ENCODE measurements at places on chromosomes 7 and 10.

DNA sequence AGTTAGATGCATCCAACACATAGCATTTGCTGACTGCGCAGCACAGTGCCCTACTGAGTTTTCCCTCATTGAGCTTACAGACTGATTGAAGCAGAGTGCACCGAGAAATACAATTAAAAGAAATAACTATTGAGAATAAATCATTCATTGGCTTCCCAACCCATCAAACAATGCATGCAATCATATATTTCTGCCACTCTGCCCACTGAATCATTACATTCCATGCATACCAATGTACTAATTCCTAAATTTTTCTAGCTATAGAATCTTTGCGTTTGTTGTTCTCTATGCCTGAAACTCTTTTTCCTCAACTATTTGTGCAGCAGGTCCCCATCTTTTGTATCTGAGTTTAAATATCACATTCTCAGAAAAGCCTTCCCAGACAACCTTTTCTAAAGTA is 783.8 kb downstream of the SORCS1 start:
- no peak for DNase-seq

- DNase-seq, result no peak
Measured at GRCh38 chr7:84025332-84025927, 169.2 kb downstream of the SEMA3A start.

DNA sequence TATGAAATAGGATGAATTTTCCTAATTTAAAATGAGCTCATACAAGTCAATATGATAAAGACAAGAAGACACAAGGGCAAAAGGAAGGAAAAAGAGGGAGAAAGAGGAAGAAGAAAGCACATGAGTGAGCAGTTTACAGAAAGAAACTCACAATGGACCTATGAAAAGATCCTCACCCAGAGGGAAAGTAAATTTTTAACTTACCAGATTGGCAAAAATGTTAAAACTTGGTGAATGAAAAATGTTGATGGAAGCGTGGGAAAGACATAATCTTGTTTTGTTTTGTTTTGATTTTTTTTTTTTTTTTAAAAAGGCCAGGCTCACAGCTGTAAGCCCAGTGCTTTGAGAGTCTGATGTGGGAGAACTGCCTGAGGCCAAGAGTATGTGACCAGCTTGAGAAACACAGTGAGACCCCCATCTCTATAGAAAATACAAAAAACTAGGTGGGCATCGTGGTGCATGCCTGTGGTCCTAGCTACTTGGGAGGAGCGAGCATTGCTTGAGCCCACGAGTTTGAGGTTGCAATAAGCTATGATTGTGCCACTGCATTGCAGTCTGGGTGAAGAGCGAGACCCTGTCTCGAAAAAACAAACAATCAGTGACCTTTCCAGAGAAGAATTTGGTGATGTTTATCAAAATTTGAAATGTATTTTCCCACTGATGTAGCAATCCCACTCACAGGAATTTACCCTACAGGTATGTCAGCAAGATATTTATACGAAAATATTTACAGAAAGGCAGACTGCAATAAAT is 152.9 kb upstream of the ASAH2 start:
- no peak for DNase-seq

- DNase-seq, result no peak
Measured at GRCh38 chr7:104805449-104806317, 208.3 kb upstream of the KMT2E start.

DNA sequence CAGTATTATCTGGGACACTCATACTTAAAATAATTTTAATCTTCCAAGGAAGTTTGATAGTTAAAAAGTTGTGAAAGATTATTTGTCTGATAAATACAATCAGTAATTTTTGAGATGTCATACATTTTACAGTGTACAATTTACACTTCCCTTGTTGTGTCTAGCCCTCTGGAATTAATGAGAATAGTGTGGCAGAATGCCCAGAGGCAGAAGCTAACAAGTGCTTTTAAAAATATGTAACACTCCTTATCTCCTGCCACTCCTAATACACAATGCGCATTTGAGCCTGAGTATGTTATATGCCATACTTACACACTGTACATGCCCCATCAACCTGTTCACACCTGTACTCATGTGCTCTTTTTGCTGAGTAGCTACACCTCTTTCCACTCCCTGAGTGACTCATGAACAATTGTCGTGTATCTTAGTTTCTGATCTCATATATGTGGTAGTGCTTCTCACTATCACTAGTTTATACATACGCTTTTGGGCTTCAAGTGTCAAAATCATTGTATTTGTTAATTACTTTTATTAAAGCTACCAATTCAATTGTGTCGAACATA is 106.9 kb upstream of the GNAI1 start:
- no peak for DNase-seq
